Breast epithelium (tissue), 4 donors: ENCODE measurements at places on chromosomes 11 and 22.

DNA sequence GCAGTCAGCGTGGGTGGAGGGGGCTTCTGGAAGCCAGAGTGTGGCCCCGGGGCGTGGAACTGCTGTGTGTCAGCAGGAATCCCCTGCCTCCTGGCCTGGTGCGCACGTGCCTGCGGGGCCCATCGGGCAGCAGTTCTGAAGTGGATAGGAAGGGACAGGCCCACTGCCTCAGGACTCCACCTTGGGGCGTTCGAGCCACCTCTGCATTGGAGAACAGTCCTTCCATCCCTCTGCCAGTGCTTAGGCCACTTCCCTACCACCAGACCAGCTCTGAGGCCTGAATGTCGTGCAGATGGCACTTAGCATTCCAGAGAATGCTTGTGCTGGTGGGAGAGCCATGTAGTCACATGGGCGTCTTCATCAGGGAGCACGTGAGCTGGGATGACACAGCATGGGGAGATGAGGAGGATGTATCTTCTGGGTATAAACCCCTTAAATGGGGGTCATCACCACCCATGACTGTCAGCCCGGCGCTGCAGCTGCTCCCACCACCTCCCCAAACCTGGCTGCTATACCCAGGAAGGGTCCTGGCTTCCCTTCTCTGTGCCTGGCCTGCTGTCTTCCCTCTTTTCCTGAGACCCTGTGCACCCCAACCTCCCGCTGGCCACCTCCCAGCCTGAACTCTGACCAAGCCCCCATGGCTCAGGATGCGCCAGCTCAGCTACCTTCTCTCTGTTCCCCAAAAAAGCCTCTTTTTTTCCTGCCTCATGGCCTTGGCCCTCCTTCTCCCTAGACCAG is 9.7 kb downstream of the INCENP start:
- no peak overlapping the region for H3K27ac ChIP-seq
- no peak overlapping the region for H3K4me3 ChIP-seq
- no peaks in the 10 kb centered on the region for H3K27me3 ChIP-seq
- H3K4me1 ChIP-seq, result no peaks in the 10 kb centered on the region
- DNase-seq, result no peak
- no peaks in the 10 kb centered on the region for H3K36me3 ChIP-seq

DNA sequence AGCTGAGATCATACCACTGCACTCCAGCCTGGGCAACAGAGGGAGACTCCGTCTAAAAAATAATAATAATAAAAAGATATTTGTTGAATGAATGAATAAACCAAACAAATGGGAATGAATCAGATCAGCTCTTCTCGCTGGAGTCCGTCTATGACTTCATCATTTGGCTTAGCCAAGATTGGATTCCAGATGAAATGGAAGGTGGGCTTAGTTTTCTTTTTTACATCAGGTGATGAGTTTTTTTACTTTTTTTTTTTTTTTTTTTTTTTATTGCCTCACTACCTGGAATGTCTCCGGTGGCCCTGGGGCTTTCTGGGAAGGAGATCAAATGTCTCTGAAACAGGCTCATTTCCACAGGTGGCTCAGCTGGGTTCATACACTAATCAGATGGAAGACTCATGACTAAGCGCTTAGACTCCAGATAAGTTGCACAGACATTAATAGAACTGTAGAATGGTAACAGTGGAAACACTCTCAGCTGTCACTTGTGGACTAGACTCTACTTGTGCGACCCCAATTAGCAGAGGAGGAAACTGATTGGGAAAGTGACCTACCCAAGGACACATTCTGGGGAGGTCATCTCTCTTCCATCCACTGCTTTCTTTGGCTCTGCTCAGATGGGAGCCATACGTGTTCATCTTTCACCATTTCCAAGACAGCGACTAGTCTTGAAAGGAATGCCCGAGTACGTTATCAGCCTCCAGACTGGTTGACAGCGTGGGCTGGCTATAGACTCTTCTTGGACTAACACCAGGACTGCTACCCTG is 20.5 kb upstream of the RBFOX2 start:
- no peak for DNase-seq
- H3K27me3 ChIP-seq, result no peaks in the 10 kb centered on the region
- no peaks in the 10 kb centered on the region for H3K4me1 ChIP-seq
- H3K27ac ChIP-seq, result no peak overlapping the region
- no peak overlapping the region for H3K4me3 ChIP-seq
- no peaks in the 10 kb centered on the region for H3K36me3 ChIP-seq

DNA sequence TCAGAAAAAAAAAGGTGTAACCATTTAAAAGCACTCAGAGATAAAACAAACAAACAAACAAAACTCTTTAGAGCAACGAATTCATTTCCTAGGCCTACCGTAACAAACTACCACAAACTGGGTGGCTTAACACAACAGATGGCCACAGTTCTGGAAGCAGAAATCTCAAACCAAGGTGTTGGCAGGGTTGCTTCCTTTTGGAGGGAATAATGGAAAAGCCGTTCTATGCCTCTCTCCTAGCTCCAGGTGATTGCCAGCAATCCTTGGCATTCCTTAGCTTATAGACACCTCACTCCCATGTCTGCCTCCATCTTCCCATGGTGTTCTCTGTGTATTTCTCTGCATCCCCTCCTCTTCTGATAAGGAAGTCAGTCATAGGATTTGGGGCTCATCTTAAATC is 200.4 kb downstream of the RAB38 start:
- H3K36me3 ChIP-seq, result no peaks in the 10 kb centered on the region
- no peak overlapping the region for H3K4me3 ChIP-seq
- no peaks in the 10 kb centered on the region for H3K27me3 ChIP-seq

DNA sequence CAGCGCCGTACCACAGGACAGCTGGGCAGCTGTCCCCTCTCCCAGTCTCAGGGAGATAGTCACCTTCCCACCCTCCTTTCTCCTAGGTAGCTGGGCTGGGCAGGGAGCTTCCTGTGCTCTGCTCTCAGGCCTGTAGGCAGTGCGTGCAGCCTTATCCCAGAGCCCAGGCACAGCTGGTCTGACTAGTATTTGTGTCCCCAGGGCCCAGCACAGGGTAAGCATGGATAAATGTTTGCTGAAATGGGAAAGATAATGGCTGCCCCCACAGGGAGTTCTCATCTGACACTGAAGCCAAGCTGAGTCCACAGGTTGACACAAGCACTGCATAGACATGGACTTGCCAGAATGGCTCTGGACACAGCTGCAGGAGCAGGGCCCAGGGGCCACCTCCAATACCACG is 9.8 kb downstream of the SLC15A3 start:
- H3K4me3 ChIP-seq, result no peak overlapping the region

DNA sequence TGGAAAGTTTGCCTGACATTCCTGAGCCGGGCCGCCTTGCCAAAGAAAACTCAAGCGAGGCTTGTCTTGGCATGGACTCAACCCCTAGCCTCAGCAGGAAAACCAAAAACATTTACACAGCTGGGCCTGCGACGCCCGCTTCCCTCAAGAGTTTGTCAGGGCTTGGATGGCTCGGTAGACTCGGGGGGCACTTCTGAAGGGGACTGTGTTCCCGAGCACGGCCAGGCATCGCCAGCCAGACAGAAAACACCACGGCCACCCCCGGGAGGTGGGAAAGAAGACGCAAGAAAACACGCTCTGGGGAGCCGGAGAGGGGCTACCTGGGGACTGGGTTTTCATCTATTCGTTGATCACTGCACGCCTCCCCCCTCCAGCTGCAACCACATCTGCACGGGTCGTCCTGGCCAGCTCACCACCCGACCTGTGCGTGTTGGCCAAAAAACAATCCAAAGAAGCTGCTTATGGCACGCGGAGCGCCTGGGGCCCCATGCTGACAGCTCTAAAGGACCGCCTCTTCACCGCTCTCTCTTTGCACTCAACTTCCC is 380.7 kb downstream of the MN1 start:
- no peaks in the 10 kb centered on the region for H3K27me3 ChIP-seq
- peak; percentile 86 for DNase-seq
- no peaks in the 10 kb centered on the region for H3K36me3 ChIP-seq
